Posterior vena cava (tissue), 2 donors: ENCODE measurements at places on chromosomes 2 and 18. TPM values are rescaled to one million over a fixed set of nuclear protein-coding genes. Genes with fewer than 3 reads are reported as not detected.
A peak's percentile ranks its signal among the peaks of the same experiment; 100 is the strongest.

DNA sequence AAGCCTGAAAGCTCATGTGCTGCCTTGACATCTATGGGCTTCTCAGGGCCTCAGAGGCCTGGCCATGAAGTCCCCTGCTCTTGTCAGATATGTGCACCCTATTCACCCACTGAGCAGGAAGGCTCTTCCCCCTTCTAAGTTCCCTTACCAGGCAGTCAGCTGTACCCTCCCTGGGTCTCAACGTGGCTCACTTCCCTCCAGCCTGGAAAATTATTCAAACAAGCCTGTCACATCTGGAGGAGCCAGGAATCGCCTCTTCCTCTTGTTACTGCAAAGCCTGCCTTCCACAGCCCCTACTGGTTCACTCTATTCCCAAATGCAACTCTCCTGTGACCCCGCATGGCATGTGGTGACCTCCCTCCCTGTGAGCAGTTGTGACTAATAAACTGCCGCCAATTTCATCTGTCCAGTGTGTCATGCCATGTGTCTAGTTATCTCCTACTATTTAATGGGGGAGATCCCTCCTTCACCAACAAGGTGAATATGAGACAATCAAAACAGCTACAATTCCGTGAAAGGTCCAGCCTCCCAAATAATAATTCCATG, 8.4 kb upstream of the SERPINB8 start:
- no peak for DNase-seq

- no peak for DNase-seq
Observed at GRCh38 chr2:9657731-9658130, 26.9 kb upstream of the YWHAQ start.

GRCh38 chr2:160490733-160491685, 2.6 kb downstream of the RBMS1 start:
- DNase-seq: no peak

DNA sequence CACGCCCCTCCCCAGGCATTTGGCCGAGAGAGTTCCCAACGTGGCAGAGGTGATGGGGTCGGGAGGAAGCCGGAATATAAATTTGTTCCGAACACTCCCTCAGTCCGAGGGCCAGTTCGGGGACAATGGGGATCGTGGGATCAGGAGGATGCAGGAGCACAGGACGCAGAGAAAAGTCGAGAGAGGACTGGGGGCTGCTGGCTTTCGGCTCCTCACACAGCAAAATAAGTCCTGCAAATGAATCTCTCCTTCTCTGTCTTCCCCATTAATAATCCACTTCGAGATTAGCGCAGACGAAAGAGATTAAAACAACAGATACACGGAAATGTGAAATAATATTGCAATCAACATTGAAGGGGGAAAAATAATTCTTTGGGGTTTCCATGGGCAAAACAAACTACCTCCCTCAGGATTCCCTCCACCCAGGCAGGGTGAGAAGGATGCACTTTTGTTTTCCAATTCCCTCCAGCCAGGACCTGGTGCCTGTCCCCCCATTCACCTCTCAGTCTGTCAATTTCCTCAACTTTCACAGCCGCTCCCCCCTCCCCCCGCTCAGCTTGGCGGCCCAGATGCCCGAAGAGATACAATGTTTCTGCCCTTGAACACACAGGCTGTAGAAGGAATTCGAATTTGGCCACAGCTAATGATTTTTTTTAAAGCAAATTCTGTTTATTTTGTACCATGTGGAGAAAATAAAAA, 3.1 kb upstream of the ZEB2 start:
- DNase-seq: no peak

- peak; percentile 92 for DNase-seq
Observed at GRCh38 chr2:45651415-45652089, at the start of gene PRKCE. TSS of gene PRKCE (plus strand) at chr2:45651675.

DNA sequence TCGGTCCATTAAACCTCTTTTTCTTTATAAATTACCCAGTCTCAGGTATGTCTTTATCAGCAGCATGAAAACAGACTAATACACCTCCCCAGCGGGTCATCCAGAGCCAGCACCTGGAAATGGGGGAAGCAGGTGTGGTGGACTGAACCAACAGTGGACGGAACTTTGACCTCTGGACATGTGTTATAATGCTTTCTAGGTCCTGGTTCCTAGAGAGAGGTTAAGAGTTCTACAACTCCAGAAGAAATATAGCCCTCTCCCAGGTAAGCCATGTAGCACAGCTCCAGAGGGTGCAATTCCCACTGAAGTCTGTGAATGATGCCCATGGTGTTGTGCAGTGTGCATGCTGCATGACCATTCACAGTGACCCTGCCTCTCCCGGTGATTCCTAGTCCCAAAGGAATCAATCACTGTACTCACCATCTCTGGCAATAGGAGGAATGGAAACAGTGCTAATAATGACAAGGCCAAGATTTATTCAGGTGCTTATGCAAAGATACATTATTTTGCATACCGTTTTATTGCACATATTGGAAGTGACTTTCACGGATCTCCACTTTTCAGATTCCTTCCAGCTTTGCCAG, 45.2 kb upstream of the MYO1B start:
- no peak for DNase-seq

DNA sequence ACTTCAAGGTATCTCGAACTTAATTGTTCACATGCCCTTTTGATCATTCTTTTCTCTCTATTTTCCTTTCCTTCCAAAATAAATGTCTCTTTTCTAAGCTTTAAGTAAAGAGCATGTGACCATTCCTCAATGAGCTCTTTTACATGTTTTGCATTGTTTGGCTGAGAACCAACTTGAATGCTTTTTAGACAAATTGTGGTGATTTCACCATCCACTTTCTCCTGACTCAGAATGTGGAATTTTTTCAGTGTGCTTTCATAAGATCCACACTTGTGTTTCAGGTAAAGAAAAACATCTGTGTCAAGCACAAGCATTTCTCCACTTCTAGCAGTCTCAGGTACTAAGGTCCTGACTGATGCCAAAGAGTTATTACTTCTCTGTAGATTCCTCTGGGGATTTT, 10.7 kb downstream of the RBM43 start:
- DNase-seq: no peak

GRCh38 chr2:149103081-149103620, 64.7 kb downstream of the LYPD6B start:
- no peak for DNase-seq

DNA sequence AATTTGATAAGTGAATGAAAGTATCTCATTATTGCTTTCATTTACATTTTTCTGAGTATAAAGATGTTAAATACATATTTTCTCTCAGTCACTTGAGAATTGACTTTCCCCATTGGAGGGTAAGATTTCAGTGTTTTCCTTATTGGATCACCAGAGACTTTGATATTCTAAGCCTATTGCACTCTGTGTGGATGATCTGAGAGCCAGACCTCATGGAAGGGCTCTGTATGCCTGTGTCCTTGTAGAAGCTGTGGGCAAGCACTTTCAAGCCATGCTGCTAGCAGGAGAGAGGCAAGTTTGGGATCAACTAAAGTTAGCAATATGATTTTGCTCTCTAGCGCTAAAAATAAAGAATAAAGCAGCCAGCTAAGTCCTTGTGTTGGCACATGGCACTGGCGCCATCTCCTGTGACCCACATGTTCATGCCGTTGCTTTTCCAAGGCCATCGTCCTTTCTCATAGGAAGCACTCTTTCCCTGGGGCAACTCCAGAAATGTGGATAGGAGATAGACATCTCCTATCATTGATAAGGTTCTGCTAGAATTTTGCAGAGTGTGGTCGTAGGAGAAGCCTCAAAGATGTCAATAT, 72.6 kb downstream of the AOX1 start:
- DNase-seq: no peak

DNA sequence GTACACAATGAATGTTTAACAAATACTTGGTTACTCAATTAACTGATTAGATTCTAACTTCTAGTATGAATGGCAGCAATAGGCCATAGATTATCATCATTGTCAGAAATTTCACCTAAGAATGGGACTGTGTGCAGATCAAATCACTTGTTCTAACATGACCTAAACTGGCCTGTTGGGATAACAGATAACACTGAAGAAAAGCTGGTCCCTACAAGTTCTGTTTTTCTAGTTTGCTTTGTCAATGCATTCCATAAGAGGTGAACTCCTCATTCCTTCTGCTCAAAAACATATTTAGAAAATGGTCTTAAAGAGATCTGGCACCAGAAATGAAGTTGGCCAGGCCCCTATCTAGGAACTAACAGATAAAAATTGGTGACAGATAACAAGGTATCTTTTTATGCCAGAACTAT, 175.4 kb downstream of the THADA start:
- no peak for DNase-seq

DNA sequence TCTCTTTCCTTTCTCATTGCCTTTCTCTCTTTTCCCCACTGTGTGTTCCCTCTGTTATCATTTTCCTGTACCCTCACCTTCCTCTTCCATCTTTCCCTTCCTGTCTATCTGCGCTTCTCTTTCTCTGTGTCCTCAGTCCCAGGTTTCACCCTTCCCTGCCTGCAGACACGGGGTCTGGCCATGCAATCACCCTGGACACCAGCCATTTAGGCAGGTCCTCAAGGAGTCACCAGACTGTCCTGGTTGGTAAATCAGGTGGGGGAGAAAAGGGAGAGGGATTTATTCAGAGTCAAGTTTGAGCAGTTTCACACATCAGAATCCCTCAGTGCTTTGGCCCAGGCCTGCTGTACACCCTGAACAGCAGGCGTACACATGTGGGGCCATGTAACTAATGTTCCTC, 169.3 kb downstream of the ANKRD30B start:
- DNase-seq: no peak

- DNase-seq: peak; percentile 73
Observed at GRCh38 chr2:1891147-1891546, 146.8 kb upstream of the PXDN start.

DNA sequence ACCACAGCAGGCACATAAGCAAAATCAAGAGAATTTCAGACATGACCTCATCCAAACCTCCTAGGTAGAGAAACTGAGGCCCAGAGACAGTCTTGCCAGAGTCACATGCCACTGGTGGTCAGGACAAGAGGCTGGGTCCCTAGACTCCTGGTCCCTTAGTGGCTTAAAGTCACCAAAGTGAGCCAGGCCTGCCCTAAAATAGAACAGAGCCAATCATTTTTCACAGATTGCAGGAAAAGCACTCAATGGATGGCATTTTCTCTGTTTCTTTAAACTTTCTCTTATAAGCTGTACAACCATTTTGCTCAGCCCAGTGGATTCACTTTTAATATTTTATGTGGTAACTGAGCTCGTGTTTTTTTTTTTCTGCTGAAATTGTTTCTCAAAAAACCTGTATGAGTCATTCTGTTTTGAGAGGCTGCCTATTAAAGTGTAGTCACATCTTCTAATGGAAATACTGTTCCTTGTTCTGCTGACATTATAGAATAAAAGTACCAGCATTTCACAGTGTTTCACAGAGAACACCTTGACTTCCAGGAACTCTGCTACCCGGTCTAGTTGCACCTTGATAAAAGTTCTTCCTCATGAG, 29.6 kb downstream of the STEAP3 start:
- no peak for DNase-seq

- no peak for DNase-seq
Observed at GRCh38 chr2:97752342-97753334, 39.3 kb downstream of the ZAP70 start.

GRCh38 chr2:25514043-25514637, 159.2 kb downstream of the DTNB start:
- no peak for DNase-seq

The SLC39A10 gene
- total RNA-seq: 23.6 TPM

The SGPP2 gene
- not detected for total RNA-seq

The DES gene
- 6,561 TPM for total RNA-seq

The SLC14A1 gene
- 2.2 TPM for total RNA-seq
